ENCODE measurements at places on chromosomes 5 and 9.

GRCh38 chr5:145718956-145719355, 116.2 kb downstream of the PRELID2 start:
- no peak for DNase-seq

GRCh38 chr5:135319928-135320606, 79.0 kb downstream of the MACROH2A1 start:
- no peak for DNase-seq

- DNase-seq: no peak
These were observed 41.5 kb downstream of the PCDHAC2 start for GRCh38 chr5:141007791-141008190.

DNA sequence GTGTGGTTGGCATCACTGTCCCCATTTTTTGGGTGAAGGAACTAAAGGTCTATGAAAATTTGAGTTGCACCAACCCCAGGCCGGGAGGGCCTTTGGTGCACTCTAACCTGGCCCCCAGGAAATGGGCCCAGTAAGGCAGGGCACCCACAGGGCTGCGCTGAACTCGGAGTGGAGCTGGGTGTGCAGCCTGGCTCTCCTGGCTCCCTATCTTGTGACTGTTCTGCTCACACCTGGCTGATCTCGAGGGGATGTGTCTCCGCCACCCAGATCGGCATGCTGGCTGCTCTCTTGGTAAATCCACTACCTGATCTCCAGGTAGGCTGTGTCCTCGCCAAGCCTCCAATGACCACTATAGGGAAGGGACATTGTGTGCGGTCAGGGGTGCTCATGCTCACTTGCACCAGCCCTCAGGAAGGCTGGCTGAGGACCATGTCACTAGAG, 259.8 kb downstream of the NSG2 start:
- no peak for DNase-seq

DNA sequence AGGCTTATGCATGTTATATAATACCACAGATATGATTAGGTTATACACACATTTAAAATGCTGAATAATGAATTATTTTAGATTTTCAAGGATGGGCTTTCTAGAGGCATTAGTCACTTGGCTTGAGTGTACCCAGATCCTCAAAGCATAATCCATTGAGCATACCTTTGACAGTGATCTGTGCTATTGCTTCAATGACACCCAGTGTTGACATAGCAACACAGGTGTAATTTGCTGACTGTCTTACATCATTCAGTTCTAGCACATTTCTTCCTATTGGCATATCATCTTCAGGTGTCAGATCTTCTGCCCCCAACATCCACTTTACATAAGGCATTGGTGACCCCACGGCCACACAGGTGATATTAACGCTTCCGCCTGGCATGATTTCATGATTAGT, 721.5 kb upstream of the DMAC1 start:
- no peak for DNase-seq

- no peak for DNase-seq
These were observed 17.8 kb downstream of the CTNNA1 start for GRCh38 chr5:138770977-138771376.

DNA sequence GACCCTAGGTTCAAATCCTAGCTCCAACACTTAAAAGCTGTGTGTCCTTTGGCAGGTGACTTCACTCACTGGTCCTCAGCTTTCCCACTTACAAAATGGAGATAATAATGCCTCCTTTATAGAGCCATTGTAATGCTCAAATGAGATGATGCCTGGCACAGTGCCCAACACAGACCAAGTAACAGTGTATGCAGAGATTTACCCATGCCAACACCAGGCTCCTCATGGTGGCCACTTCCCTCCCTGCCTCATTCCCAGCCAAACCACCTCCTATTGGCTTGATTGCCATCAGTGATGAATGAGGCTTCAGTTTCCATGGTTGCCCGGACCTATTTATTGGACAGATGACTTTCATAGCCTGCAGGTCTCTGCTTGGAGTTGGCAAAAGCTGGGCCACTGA, 469.4 kb downstream of the CDK5RAP2 start:
- DNase-seq: no peak

GRCh38 chr5:133890314-133890713, 78.1 kb downstream of the C5orf15 start:
- DNase-seq: no peak

GRCh38 chr5:82863266-82863665, 213.9 kb downstream of the TMEM167A start:
- DNase-seq: no peak

GRCh38 chr5:6920628-6921256, 207.5 kb downstream of the TENT4A start:
- DNase-seq: no peak

- no peak for DNase-seq
These were observed 10.1 kb downstream of the LHFPL2 start for GRCh38 chr5:78638423-78638822.

- DNase-seq: no peak
These were observed 28.6 kb upstream of the MEIKIN start for GRCh38 chr5:131974016-131974415.

DNA sequence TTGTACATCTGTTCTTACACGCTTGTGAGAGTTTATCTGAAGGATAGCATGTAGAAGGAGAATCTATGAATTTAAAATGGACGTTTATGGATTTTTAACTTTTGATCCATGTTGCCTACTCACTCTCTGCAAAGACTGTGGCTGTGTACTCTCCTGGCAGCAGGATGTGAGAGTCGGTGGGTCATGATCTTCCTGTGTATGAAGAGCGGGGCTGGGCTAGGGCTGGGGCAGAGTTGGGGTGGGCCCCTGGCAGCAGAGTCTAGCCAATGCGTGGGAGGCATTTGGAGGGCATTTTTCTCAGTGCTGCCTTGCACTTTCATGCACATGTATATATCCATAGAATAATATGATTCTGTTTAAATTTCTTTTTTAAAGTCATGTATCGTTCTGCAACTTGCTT, 24.0 kb upstream of the DAB2IP start:
- DNase-seq: no peak

DNA sequence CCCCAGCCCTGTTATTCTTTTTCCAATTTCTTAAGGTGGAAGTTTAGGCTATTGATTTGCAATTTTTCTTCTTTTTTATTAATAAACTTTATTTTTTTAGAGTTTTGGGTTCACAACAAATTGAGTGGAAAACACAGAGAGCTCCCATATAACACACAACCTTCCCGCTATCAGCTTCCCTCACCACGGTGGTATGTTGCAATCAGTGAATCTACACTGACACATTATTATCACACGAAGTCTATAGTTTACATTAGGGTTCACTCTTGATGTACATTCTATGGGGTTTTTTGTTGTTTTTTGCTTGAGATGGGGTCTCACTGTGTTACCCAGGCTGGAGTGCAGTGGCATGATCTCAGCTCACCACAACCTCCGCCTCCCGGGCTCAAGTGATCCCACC, 4.8 kb upstream of the NFX1 start:
- no peak for DNase-seq

DNA sequence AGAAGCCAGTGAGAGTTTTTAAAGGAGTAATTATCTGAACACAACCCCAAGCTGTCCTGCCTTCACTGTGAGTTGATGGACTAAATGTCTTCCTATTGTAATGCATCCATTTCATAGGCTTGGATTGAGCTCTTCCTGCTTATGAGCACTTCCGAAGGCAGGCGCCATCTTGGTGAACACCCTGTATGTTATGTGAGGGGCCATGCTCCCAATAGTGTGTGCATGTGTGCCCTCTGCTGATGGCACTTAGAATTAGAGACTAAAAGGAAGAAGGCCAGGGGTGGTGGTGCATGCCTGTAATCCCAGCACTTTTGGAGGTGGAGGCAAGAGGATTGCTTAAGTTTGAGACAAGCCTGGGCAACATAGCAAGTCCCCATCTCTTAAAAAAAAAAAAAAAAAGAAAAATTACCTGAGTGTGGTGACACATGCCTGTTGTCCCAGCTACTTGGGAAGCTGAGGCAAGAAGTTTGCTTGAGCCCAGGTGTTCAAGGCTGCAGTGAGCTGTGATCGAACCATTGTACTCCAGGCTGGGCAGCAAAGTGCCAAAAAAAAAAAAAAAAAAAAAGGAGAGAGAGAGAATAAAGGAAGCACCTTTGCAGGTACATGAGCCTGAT, 65.0 kb downstream of the C9orf152 start:
- no peak for DNase-seq

DNA sequence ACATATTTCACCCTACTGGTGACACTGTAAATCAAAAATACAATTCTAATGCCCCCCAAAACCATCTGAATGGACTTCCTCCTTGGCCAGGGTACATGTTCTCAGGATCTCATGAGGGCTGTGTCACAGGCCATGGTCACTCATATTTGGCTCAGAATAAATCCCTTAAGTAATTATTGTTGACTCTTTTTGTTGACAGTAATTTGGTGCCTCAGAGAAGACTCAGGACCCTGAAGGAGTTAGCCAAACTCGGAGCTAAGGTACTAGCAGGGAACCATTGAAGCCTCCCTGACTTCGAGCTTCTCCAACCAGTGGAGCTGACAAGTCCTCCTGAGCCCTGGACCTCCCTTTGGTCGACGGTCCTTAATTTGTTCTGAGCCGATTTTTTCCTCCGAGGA, 51.2 kb upstream of the SNAPC3 start:
- DNase-seq: no peak

DNA sequence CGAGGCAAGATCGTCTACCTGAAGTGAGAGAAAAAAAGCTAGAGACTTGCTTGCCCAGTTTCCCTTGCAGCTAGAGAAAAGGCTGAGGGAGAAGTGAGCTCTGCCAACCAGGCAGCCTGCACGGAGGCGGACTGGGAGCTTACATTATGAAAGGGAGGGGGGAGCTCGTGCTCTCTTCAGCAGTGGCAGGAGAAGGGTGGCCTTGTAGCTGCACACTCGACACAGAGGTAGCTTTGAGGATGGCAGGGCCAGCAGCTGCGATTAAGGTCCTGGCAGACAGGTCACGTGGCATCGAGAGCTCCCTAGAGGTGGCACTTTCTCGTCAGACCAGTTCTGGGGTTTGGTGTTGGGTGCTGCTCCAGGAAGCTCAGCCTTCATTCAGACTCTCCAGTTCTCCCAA, 26.7 kb downstream of the APBA1 start:
- no peak for DNase-seq

- DNase-seq: no peak
These were observed 671.3 kb downstream of the LRRC70 start for GRCh38 chr5:63249960-63250359.

DNA sequence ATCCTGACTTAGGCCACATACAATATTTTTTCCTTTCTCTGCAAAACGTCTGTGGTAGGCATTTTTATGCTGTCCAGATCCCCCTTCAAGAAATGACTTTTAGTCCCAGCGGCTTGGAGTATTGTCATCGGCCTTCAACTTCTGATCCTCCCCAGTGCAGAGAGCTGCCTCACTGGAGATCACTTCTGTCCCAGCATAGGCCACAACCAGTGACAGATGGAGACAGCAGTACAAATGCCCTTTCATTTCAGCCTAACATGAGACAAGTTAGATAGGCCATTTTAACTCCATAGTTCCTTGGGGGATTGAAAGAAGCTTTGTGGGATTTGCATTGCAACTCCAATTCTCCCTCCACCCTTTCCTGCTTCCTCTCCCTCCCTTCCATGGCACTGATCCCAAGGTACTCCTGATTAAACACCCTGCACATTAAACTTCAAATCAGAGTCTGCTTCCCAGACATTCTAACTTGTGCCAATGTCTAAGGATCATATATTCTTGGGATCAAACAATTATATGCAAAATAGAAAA, 3.2 kb upstream of the MAMDC2 start:
- DNase-seq: no peak

- no peak for DNase-seq
These were observed 1.0 kb downstream of the EGR1 start for GRCh38 chr5:138466125-138466899.

DNA sequence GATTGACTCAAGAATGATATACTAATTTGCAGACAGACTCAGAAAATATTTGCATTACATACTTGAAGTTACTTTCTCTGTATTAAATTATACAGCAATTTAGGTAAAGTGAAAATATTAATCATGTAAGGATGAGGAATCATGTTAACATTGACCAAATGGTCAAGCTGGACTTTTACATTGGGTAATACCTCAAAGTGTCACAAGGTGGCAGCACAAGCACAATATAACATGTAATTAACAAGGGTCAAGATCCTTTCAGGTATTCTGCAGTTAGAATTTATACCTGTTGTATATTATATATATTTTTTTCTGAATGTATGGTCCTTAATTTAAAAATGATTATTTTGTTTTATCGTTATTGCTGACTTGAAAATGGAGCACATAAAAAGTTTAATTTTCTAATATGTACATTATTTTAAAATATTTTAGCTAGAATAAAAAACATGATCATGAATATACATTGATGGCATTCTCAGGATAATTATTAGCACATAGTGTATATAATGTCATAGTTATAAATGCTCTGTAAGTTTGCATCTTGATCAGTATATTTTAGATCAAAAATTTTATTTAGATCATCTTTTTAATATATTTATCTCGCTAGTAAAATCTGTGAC, 8.6 kb downstream of the HAPLN1 start:
- DNase-seq: no peak

- no peak for DNase-seq
These were observed 59.1 kb downstream of the CHSY3 start for GRCh38 chr5:129963359-129963758.

GRCh38 chr5:88889189-88890069, 6.4 kb upstream of the MEF2C start:
- DNase-seq: no peak

DNA sequence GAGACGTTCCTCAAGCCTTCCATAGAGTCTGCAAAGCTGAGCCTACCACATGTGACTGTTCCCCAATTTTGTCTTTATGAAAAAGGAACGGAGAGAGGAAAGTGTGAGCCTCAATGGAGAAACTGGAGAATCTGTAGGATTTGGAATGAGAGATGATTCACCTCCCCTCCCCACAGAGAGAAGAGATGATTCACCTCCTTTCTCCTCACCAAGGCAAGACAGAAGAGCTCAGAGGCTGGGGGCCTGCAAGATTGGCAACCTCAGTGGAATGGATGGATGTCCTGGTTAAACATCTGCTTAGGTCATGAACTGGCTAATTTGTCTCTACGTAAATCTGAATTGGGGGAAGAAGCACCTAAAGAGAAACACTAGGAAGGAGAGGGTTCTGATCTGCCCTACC, 17.0 kb upstream of the MOCS2 start:
- DNase-seq: no peak

DNA sequence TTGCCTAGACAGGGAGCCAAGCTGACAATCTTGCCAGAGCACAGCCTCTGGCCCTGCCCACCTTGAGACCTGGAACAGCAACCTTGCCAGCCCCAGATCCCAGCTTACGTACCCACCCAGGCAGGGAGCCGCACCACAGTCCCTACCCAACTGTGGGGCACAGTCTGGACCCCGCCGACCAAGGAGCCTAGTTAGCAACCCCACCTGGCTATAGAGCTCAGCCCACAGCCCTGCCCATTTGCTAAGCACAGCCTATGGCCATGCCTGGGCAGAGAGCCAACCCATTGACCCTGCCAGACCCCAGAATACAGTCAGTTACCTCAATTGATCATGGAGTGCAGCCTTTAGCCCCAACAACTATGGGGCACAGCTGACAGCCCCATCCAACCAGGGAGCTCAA, 97.9 kb upstream of the SH3GL2 start:
- no peak for DNase-seq

- DNase-seq: no peak
These were observed 54.3 kb downstream of the MTMR12 start for GRCh38 chr5:32258424-32258823.

- no peak for DNase-seq
These were observed 174.6 kb downstream of the FAM174A start for GRCh38 chr5:100709771-100710170.

Measured in stimulated activated CD8-positive, alpha-beta memory T cell treated with anti-CD3 and anti-CD28 coated beads, Interleukin-15, amount 100 ng/mL, for 48 hours (primary cell).